RPMI7951 (cell line): ENCODE measurements at places on chromosomes 12 and 14. TPM values are rescaled to one million over a fixed set of nuclear protein-coding genes. Genes with fewer than 3 reads are reported as not detected.

Gene NCAPD2
- 92.1 and 106 TPM in 2 replicates for total RNA-seq

Gene NAV3
- 16.3 and 21.5 TPM in 2 replicates for total RNA-seq

Gene CTSG
- total RNA-seq, result not detected in 2 replicates

Gene PLEK2
- total RNA-seq, result 13.7 and 14.5 TPM in 2 replicates

Gene CIPC
- 11.1 and 12.0 TPM in 2 replicates for total RNA-seq

Gene CLEC4A
- total RNA-seq, result 0.48 TPM in 1 of 2 replicates, not detected in the other

Gene FAM181A
- not detected in 2 replicates for total RNA-seq

Gene TRIM9
- 4.0 and 4.2 TPM in 2 replicates for total RNA-seq

Gene CATSPERB
- not detected in 2 replicates for total RNA-seq

Gene OR6C1
- total RNA-seq, result not detected in 2 replicates

Gene CD4
- total RNA-seq, result 3.5 and 5.4 TPM in 2 replicates

Gene SERPINA1
- 0.12 and 0.78 TPM in 2 replicates for total RNA-seq

Gene TSPAN11
- total RNA-seq, result 0.29 and 0.48 TPM in 2 replicates

Gene LMNTD1
- not detected in 2 replicates for total RNA-seq

Gene TUNAR
- total RNA-seq, result not detected in 2 replicates

Gene SLC4A8
- 0.78 and 0.96 TPM in 2 replicates for total RNA-seq

Gene IKBIP
- total RNA-seq, result 92.2 and 94.1 TPM in 2 replicates

Gene POU6F1
- 1.7 and 5.5 TPM in 2 replicates for total RNA-seq

Gene LGR5
- total RNA-seq, result not detected in 2 replicates

Gene CMKLR1
- 34.5 and 43.6 TPM in 2 replicates for total RNA-seq

Gene TSPAN19
- not detected in 2 replicates for total RNA-seq

Gene CCDC196
- total RNA-seq, result not detected in 2 replicates

Gene FGF23
- total RNA-seq, result not detected in 2 replicates

Gene CELA1
- total RNA-seq, result 0.10 TPM in 1 of 2 replicates, not detected in the other

Gene ADAMTS20
- total RNA-seq, result not detected in 2 replicates

Gene CACNA1C
- total RNA-seq, result 0.98 and 1.6 TPM in 2 replicates

Gene PROX2
- not detected in 2 replicates for total RNA-seq

Gene TGM1
- 0.60 and 0.78 TPM in 2 replicates for total RNA-seq

Gene CNOT2
- 95.6 and 99.4 TPM in 2 replicates for total RNA-seq

Gene FAM161B
- 1.8 and 2.1 TPM in 2 replicates for total RNA-seq

Gene KICS2
- 3.9 and 10.2 TPM in 2 replicates for total RNA-seq

Gene ITGB7
- total RNA-seq, result 0.96 and 1.1 TPM in 2 replicates

Gene CNTN1
- total RNA-seq, result under 0.01 TPM in 1 of 2 replicates, not detected in the other

Gene FAIM2
- 0.98 and 1.2 TPM in 2 replicates for total RNA-seq

Gene FGD4
- 1.4 and 2.0 TPM in 2 replicates for total RNA-seq

Gene CCDC38
- total RNA-seq, result not detected in 2 replicates

Gene RASSF8
- total RNA-seq, result 37.5 and 41.7 TPM in 2 replicates
